Dorsolateral prefrontal cortex (tissue), 122 donors: ENCODE measurements at places on chromosomes 13 and 19.

- no peak for DNase-seq
Observed at GRCh38 chr13:21297447-21297846, 121.0 kb downstream of the MRPL57 start.

GRCh38 chr13:106533943-106534638, 1.4 kb downstream of the EFNB2 start:
- no peak for DNase-seq

GRCh38 chr13:42981317-42981716, 10.7 kb downstream of the EPSTI1 start:
- DNase-seq: no peak

DNA sequence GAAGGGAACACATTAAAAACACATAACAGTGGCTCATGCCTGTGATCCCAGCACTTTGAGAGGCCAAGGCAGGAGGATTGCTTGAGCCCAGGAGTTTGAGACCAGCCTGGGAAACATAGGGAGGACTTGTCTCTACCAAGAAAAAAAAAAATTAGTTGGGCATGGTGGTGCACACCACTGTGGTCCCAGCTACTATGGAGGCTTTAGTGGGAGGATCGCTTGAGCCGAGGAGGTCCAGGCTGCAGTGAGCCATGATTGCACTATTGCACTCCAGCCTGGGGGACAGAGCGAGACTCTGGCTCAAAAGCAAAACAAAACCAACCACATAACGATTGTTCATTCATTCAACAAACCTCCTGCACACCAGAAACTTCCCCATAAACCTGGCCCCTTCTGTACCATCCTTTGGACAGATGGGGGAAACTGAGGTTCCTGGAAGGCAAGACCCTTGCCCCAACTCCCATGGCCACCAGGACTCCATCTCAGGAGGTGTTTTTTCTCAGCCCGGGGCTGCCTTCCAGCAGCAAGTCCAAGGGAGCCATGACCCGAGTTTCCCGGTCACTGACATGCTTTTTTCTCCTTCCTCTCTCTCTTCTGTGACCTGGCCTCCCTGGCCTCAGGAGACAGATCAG, 4.3 kb downstream of the FOSB start:
- DNase-seq: no peak

DNA sequence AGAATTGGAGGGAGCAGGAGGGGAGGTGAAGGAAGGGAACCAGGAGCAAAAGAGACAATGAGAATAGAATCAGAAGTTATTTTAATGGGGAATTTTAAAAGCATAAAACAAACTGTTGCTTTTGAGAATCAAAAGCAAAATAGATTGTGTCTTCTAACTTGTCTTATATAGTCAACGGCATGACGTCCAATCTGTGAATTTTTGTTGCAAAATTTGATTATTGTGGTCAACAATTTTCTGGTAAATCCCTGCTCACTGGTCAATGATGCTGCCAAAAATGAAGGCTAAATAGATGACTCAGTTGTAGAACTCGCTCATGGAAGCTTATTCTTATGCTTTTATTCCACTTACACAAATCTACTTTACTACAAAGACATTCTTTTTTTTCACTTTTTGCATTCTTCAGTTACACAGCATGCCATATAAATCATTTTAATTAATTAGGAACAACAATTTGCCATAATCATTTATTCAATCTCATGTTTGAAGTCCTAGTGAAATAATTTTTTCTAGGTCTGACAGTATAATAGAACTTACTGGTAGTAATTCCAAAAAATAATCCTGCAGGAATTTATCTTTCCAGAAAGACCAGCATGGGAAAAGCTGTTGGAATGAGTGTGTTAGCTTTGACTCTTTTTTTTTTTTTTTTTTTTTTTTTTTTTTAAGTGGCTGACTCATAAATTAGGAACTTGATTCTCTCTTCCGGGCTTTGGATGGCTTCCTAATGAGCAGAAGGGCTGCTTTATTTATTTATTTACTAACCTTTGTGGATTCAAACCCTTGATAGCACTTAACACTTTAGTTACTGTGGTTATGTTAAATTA, 256.9 kb downstream of the SPRY2 start:
- no peak for DNase-seq
